Naive thymus-derived CD8-positive, alpha-beta T cell (primary cell): ENCODE measurements at places on chromosomes 5 and 9.
A peak's percentile ranks its signal among the peaks of the same experiment; 100 is the strongest.

DNA sequence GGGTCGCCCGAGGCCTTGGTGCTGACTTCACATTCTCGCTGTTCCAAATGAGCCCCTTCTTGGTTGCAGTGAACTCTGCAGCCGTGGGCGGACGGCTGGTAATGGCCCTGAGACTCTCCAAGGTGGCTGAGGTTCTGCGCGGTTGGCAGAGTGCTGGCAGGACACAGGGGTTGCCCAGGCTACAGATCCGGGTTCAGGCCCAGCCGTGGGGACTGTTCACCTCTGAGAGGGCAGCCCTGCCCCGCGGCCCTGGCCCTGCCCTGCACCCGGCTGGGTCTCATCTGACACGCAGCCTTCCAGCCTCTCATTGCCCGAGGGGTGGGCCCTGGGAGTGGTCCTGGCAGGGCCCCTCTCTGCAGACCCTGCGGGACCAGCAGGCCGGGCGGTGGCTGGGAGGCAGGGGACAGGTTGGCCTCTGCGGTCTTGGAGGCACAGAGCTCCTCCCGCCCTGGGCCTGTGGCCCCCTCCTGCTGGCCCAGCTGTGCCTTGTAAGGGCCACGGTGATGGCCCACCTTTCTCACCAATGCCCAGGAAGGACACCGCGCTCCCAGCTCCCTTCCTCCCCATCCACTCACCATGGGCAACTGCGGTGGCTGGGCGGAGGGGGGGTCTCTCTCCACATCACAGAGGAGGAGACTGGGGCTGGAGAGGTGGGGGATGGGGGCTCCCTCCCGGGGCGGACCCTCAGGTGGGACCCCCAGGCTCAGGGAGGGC is 51.6 kb downstream of the AHRR start:
- no peak for DNase-seq

- DNase-seq = no peak
Observed at GRCh38 chr5:96933764-96934707, 1.8 kb upstream of the LNPEP start.

DNA sequence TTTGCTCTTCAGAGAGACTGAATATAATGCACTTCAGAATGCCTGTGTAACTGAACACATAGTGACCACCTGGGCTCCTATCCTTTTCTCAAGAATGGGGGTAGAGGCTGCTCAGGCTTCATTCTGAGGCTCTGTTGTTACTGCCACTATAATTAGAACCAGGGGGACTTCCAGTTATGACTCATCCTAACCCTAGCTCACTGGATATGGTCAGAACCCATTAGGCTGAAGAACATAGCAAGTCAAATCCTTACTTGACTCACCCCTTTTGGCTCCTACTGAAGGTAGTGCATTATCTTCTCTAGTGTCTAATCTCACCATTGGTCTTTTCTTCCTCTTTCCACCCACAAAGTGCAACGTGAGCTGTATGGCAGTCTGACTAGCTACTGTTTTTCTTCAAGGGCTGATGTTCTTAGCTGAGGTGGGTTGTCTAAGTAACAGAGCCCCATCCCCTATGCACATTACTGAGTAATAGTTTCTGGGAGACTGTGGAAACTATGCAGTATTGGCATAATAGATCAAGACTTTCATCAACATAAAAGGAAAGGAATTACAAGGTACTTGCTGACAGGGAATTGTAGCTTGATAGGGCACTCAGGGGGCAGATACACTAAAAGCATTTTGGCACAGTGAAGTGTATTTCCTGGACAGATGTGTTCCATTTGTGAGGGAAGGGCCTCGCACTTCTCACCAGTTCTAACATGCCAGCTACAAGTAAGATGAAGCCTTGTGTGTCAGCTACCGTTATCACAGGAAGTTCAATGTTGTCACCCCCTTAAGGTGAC is 431.0 kb upstream of the MEF2C start:
- no peak for DNase-seq

- no peak for DNase-seq
Observed at GRCh38 chr9:106228861-106229260, 534.5 kb downstream of the TMEM38B start.

DNA sequence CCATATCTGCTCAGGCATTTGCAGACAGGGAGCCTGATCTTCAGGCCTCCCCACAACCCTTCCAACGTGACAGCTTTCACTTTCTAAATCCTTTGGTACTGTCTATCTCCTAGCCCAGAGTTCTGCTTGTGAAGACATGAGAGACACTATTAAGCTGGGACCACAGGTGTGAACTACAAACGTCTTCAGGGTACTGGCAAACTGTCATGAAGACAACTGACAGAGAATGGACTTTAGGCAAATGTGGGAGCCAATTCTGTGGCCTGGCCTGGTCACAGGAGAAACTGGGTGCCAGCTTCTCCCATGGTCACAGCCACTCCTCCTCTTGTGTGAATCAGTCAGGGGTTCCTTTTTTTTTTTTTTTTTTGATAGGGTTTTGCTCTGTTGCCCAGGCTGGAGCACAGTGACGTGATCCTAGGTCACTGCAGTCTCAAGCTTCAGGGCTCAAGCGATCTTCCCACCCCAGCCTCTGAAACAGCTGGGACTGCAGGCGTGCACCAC is 10.4 kb downstream of the TRIM14 start:
- DNase-seq = peak; percentile 53

DNA sequence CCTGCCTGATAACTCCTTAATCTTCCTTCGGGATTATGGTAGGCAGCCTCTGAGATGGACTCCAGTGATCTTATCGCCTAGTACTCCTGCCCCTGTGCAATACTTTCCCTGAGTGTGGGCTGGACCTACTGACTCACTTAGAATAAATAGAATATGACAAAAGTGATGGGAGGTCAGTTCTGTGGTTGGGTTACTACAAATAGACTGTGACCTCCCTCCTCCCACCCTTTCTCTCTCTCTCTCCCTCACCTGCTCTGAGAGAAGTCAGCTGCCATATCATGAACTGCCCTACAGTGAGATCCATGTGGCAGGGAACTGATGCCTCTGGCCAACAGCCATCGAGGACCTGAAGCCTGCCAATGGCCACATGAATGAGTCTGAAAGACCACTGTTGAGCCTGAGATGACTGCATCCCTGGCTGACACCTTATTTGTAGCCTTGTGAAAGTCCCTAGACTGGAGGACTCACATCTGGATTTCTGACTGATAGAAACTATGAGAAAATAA is 31.7 kb downstream of the NRG2 start:
- no peak for DNase-seq

- DNase-seq = no peak
Observed at GRCh38 chr9:16871336-16872151, 1.1 kb upstream of the BNC2 start.

DNA sequence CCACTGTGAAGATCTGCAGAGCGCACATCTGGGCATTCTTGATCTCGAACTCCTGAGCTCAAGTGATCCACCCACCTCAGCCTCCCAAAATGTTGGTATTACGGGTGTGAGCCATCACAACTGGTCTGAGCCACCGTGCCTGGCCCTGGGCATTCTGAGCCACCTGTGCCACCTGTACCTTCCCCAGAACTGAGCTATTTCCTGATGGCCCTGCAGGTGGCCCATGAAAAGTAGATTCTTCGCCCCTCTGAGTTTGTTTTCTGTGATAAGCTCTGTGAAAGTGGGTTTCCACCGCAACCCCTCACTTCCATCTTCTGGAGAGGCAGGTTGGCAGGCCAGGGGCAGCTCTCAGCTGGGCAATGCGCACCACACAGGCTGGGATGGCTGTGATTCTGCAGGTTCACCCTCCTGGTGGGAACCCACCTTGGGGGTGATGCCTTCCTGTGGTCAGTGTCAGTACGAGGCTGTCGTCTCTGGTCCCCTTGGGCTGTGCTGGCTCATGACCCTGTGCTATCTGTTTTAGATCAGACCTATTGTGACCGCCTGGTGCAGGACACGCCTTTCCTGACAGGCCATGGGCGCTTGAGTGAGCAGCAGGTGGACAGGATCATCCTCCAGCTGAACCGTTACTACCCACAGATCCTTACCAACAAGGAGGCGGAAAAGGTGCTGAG is 11.3 kb downstream of the CARD19 start:
- DNase-seq = no peak

- no peak for DNase-seq
Observed at GRCh38 chr5:66475731-66476130, 120.5 kb upstream of the MAST4 start.

- DNase-seq = no peak
Observed at GRCh38 chr5:5511904-5512416, 89.5 kb downstream of the ICE1 start.
